ENCODE measurements at places on chromosomes 1 and 21. TPM values are rescaled to one million over a fixed set of nuclear protein-coding genes. Genes with fewer than 3 reads are reported as not detected.
A peak's percentile ranks its signal among the peaks of the same experiment; 100 is the strongest.

- peak; percentile 48 for DNase-seq
Observed at GRCh38 chr21:29271927-29272333, 26.8 kb upstream of the BACH1 start.

DNA sequence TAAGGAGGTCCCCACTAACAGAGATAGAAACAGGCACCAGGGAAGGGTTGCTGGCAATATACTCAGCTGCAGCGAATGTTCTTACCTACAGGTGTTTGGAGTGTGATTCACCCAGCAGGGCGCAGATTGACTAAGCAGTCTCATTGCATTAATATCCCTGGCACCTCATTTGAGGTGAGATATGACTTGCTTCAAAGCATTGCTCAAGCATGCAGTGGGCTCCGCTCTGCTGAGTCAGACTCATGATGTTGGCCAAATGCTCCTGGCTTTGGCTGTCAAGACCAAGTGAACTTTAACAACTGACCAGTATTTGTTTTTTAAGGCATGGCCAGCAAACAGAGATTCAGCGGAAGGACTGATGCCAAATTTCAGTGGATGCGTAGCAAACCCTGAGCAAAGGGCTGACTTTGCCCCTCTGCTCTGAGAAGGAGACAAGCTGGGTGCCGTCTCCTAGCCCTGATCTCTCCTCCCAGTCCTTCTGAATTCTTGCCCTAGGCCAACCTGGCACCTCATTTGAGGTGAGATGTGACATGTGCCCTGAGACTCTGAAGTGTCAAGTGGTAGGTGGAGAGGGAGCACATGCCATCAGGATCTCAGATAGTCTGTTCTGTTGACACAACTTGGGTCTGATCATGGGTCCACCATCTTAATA, 187.1 kb upstream of the COA6 start:
- DNase-seq, result peak; percentile 94

- DNase-seq, result no peak
Observed at GRCh38 chr1:179767177-179767581, 24.1 kb downstream of the FAM163A start.

DNA sequence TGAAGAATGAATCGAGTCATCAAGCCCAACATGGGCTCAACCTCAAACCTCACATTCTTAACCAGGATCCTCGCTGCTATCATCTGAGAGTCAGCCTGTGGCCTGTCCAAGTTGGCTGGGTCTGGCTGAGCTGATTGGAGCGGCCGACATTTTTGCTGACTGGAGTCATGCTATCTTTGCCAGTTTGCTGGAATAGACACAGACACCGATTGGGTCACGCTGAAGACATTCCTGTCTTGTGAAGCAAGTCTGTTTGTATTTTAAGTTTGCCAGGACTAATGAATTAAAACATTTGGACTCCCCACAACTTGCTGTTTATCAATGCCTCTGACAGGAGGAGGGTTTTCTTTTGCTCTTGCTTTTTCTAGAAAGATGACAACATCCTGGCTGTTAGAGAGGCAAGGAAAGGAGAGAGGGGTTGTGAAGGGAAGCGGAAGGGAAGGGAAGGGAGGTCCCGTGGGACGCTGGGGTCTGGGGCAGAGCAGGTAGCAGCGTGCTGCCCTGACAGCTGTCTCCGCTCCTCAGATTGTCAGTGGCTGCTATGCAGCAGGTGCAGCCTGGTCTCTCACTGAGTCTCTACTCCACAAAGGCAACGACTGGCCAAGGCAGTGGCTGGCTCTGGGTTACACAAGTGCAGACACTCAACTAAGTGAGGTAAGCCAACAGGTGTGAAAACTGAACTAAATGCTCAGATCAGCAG, at the start of gene MAP3K7CL:
Gene MAP3K7CL, plus strand, starts transcription at position 375 of the 700 bp plus-strand sequence. CDS start 2,701 bp downstream, outside the sequence.
- peak; percentile 99 for DNase-seq

DNA sequence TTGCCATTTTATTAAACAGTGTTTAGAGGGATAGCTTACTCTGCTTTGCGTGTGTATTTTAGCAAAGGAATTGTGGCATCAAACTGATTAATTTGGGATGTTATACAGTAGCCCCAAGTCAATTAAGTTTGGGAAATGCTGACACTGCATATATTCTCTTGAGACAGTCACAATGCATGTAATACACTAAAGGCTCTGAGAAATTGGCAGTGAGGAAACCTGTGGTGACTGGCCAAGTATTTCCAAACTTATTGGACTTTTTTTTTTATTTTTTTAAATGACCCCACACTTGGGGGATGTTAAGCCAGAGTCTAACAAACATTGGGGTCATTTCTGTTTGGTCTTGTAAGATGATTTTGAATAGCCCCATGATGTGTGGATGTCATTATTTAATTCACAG, 67.3 kb upstream of the RAVER2 start:
- DNase-seq, result no peak

GRCh38 chr1:204260601-204261197, 46.9 kb upstream of the GOLT1A start:
- DNase-seq, result no peak

GRCh38 chr1:18874600-18874999, 15.1 kb upstream of the TAS1R2 start:
- no peak for DNase-seq

DNA sequence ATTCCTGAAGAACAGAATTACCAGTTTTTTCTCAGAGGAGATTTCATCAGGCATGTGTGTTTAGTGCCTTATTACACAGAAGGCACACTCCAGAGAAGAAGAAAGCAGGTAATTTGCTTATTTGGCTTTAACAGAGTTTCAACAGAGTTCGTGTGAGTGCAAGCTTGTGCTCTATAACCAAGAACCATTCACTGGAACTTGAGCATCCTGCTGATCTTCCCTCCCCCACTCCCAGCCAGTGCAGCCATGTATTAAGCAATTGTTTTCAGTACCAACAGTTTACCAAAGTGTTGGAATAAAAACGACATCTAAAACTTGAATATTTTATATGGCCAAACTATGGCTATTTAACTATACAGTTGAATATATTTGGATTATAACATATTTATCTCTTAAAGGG, 4.3 kb downstream of the MGST3 start:
- peak; percentile 52 for DNase-seq

DNA sequence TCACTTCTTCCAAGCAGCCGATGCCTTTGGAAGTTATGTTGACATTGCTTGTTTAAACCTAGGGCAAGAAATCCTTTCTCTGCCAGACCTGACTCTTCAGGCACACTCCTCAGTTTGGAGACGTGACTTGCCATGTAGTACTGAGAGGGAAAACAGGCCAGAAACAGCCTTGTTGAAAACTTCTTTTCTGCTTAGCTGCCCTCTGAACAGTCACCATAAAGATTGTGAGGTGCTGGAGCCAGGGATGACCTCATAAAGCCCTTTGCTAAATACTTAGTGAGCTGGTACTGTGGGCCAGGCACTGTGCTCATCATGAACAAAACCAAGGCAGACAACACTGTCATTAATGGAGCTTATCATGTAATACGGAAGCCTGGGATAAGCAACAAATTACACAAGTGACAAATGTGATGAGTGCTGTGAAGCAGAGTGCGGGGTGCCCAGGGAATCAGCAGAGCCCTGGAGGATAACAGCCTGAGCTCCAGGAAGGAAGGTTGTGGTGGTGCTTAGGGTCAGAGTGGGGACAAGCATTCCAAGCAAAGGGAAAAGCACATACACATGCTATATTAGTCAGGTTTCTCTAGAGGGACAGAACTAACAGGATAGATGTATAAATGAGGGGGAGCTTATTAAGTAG, 42.4 kb downstream of the MTARC1 start:
- DNase-seq, result no peak

Gene PADI4
- not detected for total RNA-seq

Gene OLFML2B
- 9.0 TPM for total RNA-seq

Gene OLFML3
- total RNA-seq, result 0.12 TPM

Gene RGL1
- 2.8 TPM for total RNA-seq
